GM04504 (cell line): ENCODE measurements at places on chromosomes 1 and 21.
A peak's percentile ranks its signal among the peaks of the same experiment; 100 is the strongest.

GRCh38 chr21:44836666-44837471, 19.0 kb upstream of the SUMO3 start:
- no peak for DNase-seq

DNA sequence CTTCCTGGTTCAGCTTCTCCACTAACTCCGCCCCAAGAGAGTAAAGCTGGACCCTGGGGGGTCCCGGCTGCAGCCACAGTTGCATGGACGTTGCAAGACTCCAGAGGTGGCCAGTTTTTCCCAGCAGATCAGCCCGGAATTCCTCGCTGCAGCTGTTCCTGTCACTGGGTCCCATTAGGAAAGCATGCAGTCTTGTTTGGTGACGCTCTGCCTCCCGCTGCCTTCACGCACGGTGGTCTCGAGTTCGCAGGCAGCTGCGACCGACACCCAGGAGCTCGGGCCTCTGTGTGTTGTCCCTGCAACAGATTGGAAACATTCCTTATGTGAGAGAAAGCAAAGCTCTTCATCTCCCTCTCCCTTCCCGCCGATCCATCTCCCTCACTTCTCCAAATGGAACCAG, 162.8 kb downstream of the PRDM16 start:
- DNase-seq, result no peak

- no peak for DNase-seq
These were observed 8.5 kb upstream of the NFIA start for GRCh38 chr1:61073871-61074270.

DNA sequence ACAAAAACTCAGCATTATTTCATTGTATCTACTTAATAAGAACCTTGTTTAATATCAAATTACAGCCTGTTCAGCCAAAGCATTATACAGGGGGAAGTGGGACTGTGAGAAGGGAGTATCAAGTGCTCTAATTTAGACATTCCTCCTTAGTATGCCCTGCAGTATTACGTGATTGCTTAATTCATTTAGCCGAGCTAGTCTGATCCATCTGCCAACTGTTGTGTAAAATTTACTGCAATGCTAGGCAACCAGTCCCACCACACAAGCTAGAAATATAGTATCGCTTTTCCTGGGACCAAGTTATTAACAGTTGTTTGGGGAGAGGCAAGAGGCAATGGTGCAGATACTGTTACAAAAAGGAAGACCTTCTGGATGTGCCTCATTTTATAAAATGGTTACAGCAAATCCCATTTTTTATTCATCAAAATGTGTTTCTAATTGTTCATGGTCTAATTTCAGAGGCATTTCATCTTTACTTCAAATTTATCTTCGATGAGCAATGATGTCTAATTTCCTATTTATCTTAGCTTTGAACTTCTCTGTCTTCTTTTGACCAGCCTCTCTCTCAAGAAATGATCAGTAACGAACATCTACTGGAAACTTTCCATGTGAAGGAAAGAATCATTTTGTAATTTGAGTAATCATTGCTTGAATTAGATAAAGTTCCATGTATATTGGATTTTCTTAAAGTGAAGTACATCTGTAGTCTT, 283.3 kb downstream of the DUSP10 start:
- peak; percentile 71 for DNase-seq

DNA sequence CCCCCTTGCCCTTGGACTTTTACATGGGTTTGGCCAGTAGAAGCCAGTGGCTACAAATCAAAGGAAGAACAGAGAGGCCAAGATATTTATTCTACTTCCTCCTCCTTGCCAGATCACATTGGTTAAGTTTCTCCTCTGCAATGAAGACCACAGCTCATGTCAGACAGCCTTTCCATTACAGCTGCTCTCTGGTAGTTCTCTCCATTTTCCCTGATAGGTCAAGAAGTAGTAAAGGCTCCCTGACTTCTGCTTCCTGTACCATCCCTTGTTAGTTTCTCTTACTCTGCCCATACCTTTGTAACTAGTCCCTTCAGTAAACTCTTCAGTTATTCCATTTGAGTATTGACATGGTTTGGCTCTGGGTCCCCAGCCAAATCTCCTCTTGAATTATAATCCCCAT, 27.8 kb downstream of the NME7 start:
- DNase-seq, result no peak

DNA sequence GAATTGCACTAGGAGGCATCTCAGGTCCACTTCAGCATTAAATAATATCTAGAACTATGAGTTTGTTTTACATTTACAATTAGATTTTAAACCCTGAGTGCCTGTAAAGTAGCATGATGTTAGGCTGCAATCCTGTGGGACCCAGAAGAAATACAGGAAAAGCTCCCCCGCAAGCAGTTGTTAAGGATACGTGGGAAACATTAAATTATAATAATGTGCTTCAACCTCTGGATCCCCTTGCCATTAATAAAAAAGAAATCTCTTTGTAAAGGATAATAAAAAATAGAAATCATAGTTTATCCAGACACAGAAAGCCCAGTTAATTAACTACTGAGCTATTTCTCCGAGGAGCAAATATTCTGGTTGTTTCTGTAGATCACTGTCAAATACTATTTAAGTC, 106.0 kb downstream of the PCNX2 start:
- no peak for DNase-seq

DNA sequence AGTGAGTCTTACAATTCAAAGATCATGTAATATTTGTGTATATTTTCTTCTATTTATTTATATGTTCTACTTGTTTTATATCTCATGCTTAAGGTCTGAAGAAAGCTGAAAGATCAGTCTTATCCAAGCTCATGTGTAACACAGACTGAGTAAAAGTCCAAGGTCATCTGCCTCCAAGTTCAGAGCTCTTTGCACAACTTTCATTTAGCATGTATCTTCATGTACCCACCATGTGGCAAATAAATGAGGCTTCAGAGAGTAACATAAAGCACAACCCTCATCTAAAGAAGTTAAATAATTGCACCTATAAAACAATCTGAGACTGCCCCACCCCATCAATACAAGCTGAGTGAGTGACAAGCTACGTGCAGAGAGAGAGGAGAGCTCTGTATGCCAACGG, 38.5 kb upstream of the PRDX6 start:
- DNase-seq, result no peak

- DNase-seq, result no peak
These were observed 7.3 kb upstream of the CA6 start for GRCh38 chr1:8938232-8938999.

DNA sequence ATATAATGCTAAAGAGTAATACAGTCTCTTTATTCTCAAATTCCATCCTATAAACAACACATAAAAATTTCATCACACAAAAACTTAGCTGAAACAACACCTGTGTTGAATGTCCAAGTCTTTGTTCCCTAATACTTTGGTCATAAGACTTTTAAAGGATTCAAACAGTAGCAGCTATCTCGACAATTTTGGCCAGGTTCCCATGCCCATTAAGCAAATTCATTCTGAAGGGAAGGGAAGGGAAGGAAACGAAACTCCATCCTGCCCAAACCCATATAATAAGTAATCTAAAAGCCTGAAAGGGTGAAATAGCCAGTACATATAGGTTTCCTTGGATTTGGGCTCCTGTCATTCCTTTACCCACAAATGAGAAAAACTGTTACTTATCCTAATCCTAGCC, 7.5 kb downstream of the IVNS1ABP start:
- no peak for DNase-seq

- DNase-seq, result no peak
These were observed 63.4 kb downstream of the KCNAB2 start for GRCh38 chr1:6108937-6109614.

- no peak for DNase-seq
These were observed 4.3 kb downstream of the ERRFI1 start for GRCh38 chr1:8021676-8022266.

- no peak for DNase-seq
These were observed 136.1 kb upstream of the POGK start for GRCh38 chr1:166703141-166703540.

DNA sequence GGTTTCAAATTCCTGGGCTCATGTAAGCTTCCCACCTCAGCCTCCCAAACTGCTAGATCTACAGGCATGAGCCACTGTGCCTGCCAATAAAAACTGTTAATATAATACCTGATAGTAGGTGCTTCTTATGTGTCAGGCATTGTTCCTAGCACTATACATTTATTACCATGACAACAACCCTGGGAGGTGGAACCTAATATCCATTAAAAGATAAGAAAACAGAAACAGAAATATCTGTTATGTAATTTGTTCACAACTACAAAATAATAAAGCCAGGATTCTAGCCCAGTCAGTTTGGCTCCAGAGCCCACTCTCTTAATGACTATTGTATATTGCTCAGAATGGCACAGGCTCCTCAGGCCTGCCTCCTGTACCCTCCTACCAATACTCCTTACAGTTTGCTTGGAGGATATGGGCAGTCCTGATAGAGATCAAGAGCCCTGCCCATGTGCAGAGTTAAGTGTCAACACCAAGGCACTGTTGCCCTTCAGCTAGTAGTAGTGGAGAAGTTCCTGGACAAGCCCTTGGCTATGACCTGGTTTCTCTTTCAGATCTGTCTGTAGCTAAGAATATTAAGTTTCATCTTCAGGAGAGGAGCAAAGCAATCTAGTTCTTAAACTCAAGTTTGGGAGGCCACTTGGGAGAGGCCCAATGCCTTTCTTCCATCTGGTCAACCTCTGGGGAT, 22.4 kb downstream of the RPL5 start:
- DNase-seq, result no peak

DNA sequence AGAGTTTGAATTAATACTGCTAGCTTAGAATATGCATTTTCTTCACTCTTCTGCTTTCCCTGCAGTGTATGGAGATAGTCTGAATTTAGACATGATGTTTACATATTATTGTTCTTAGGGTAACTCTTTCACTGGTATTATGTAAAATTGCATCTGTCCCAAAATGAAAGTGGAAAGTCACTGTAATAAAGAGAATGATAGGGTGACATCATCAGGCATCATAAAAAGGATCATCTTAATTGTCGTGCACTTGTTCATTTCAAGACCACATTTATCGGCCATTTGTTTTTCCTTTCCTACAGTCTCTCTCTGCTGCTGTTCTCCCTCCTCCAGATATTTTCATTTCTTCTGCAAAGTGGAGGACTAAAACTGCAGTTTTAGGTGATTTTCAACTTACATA, 61.9 kb upstream of the ZNF281 start:
- no peak for DNase-seq

GRCh38 chr1:5961601-5962000, 30.6 kb downstream of the NPHP4 start:
- no peak for DNase-seq

DNA sequence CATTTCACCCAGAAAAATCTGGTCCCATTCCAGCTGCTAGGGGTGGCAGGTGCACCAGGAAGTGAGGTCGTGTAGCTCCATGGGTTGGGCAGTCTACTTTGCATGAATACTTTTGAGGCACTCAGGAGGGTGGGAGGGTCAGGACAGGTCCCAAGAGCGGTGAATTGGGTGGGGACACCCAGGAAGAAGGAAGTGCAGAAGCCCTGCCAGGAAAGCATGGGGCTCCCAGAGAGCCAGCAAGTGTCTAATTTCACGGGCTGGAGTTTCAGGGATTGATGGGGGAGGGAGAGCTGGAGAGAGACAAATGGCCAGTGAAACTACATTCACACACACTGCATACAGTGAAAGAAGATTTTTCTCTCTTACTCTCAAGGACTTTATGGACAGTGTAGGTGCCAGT, 137.8 kb downstream of the GALNT2 start:
- DNase-seq, result no peak

GRCh38 chr1:161357073-161357472, 10.6 kb downstream of the CFAP126 start:
- no peak for DNase-seq

DNA sequence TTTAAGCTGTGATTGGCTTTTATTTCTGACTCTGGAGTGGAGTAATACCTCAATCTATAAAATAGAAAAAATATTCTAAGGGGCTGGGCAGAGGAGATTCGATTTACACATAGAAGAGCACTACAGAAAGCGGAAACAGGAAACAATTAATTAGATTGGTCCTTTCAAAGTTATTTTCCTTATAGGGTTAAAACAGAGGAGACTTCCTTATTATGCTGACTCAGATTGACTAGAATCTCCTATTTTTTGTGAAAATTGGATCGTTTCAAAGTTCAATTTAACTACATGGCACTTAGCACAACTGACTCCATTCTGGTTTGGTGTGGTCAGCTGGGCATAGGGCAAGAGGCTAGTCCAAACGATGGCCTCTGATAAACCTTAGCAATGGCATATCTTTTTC, 48.3 kb upstream of the NCAM2 start:
- no peak for DNase-seq

- DNase-seq, result no peak
These were observed 11.9 kb upstream of the TNFRSF14 start for GRCh38 chr1:2544093-2544874.

DNA sequence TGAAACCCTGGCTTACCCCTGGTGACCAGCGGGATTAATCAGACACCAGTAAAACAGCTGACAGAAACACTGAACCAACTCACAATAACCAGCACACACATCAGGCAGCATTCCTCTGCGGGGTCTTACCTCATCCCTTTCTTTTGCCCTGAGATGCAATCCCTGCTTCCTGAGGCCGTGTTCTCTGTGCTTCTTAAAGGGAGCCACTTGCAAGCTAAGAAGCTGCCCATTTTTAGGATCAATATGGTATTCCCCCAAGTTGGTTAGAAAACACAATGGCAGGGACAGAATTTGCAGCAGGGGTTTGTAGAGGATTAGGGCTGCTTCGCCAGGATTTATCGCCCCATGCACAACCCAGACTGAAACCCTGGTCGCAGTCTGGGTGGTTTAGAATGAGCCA, 74.7 kb upstream of the OLIG2 start:
- no peak for DNase-seq

DNA sequence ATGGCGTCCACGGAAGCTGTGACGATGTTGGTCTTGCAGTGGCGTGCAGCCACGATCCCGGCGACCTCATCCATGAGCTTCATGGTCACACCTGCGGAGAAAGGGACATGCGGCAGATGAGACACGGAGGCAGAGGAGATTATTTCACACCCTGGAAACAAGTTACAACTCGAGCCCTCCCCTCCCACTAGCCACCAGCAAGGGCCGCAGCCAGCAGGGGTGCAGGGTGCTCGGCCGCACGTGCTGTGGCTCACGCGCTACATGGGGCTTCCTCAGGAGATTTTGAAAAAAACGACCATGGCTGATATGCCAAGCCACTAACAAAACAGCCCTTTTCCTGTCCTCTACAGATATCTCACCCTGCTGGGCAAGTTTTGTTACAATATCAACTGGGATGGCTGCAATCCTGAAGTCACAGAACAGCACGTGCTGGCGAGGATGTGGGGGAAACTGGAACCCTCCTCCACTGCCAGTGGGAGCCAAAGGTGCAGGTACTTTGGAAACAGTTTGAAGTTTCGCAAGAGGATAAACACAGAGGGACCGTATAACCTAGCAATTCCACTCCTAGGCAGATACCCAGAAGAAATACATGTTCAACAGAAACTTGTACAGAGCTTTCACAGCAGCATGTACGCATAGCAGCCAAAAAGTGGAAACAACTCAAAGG, 34.1 kb upstream of the GPR153 start:
- DNase-seq, result no peak

DNA sequence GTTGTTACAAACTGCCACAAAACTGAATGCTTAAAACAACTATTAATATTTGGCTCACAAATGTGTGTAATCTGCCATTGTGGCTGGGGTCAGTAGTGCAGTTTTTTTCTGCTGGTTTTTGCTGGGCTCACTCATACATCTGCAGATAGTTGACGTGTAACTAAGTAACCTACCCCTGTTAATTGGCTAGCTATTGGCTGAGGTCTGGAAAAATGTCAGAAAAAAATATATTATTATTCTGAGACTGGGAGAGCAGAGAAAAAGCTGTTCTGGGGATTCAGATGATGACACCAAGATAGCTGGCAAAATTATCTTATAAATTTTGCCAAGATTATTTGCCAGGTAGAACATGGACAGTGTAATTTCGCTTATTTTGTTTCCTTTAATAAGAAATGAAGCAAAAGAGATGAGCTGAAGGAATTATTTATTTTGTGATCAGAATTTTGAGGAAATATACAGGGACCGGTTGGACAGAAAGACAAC, 616.1 kb upstream of the ADAMTS5 start:
- DNase-seq, result no peak
